Lower lobe of right lung (tissue), 2 donors: ENCODE measurements at places on chromosomes 2 and 18. TPM values are rescaled to one million over a fixed set of nuclear protein-coding genes. Genes with fewer than 3 reads are reported as not detected.
A peak's percentile ranks its signal among the peaks of the same experiment; 100 is the strongest.

The TNP1 gene
- total RNA-seq = not detected

The KRTCAP3 gene
- 18.8 TPM for total RNA-seq

The RTP5 gene
- not detected for total RNA-seq

The RIT2 gene
- not detected for total RNA-seq

The LYPD6B gene
- total RNA-seq = 2.0 TPM

The C1QL2 gene
- not detected for total RNA-seq

The IL36RN gene
- not detected for total RNA-seq

The LDLRAD4 gene
- 24.6 TPM for total RNA-seq

DNA sequence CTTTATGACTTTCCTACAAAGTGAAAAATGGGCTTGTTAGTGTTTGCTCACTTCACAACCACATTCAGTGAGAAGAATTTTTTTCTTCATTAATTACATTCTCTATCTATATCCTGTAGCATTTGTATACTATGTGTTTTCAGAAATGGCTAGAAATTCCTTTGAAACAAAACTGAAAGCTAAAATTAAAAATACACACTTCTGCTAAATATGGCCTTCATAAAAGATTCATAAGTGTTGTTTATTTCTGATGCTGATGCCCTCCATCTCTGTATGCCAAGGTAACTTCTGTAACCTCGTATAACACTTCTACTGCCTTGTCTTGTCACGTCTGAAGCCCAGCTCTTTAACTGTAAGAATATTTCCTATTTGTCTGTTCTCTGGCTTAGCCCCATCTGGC is 59.8 kb downstream of the PMAIP1 start:
- no peak for DNase-seq

- DNase-seq = peak; percentile 6
Measured at GRCh38 chr2:10345126-10345525, 42.4 kb downstream of the HPCAL1 start.

- DNase-seq = no peak
Measured at GRCh38 chr2:69311024-69311416, 76.0 kb downstream of the GFPT1 start.

GRCh38 chr2:198053148-198053547 is 248.8 kb downstream of the PLCL1 start:
- DNase-seq = no peak

GRCh38 chr2:40872580-40872979 is 420.7 kb upstream of the SLC8A1 start:
- DNase-seq = no peak

GRCh38 chr18:51171223-51171622 is 26.3 kb downstream of the MEX3C start:
- DNase-seq = no peak

DNA sequence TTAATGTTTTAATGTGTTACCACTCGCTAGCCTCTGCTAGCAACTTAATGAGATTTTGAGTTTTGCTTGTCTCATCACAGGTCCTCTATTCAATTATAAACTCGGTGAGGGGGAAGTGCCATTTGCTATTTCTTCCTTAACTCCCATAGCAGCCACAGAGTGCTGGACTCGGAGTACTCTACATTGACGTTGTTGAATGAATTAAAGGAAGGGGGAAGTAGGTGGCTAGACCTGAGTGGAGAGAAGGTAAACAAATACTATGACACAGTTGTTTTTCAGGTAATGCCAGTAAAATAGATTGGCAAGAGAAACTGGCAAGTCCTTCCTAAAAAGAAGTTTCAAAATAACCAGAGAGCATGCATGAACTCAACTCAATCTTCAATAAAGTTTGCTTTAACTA is 339.3 kb downstream of the HRH4 start:
- no peak for DNase-seq

DNA sequence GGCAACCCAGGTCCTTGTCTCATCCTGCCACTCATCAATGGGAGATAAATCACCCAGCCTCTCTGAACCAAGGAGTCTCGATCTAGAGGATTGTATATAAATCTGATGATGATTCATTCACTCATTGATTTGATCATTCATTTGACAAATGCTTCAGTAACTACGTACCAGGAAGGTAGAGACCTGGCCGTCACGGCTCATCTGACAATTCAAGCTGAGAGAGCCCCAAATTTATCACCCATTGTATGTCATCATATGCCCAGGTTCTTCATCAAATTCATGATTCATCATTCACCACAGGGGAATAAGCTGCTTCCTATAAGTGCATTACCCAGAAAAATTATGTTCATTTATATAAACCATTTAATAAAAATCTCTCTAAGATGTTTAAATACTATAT is 116.9 kb downstream of the FAM161A start:
- DNase-seq = no peak

- DNase-seq = no peak
Measured at GRCh38 chr2:199589306-199589705, 131.6 kb upstream of the SATB2 start.

- DNase-seq = no peak
Measured at GRCh38 chr2:74982577-74982976, 24.1 kb downstream of the POLE4 start.

DNA sequence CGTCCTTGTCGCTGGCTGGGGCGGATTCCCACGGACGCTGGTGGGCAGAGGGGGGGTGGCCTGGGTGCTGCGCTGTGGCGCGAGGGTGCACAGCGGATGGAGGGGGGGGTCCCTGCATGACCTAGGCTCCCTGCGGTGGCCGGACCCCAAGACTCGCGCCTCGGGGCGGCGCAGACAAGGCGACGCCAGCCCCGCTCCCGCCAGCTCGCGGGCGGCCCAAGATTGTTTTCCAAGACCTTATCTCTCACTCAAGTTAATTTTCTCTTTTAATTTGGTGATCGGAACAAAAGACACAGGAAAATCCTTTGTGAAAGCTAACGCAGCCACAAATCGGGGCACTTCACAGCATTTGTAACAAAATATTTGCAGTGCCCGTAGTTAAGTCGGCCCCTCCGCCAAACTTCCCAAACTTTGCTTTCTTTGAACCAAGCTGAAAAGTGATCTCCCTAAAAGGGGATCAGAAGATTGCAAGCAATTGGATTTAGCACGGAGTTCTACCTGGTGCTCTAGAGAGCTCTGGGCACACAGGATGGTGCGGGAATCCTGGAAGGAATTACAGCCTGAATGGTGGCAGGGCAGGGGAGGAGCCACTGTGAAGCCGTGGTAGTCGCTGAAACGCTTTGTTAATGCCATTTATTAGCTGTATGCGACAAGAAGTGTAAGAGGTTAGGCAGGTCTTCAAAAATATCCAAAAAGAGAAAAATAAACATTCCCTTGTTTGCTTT is 4.8 kb upstream of the ID2 start:
- DNase-seq = peak; percentile 56

- no peak for DNase-seq
Measured at GRCh38 chr18:59550174-59550516, 147.1 kb downstream of the CCBE1 start.

DNA sequence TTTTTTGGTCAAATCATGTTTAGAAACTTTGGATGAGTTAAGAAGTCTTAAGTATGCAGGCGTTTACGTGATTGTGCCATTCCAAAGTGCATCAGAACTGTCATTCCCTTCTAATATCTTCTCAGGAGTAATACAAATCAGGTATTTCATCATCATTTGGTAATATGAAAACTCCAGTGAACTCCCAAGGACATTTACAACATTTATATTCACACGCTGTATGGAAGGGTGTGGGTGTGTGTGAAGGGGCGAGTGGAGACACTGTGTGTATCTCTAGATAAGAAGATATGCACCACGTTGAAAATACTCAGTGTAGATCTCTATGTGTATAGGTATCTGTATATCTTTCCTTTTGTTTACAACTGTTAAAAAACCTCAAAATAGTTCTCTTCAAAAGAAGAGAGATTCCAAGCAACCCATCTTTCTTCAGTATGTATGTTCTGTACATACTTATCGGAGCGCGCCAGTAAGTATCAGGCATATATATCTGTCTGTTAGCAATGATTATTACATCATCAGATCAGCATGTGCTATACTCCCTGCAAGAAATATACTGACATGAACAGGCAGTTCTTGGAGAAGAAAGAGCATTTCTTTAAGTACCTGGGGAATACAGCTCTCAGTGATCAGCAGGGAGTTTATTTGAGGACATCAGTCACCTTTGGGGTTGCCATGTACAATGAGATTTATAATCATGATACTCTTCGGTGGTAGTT is 29.3 kb downstream of the COX7A2L start:
- DNase-seq = no peak

DNA sequence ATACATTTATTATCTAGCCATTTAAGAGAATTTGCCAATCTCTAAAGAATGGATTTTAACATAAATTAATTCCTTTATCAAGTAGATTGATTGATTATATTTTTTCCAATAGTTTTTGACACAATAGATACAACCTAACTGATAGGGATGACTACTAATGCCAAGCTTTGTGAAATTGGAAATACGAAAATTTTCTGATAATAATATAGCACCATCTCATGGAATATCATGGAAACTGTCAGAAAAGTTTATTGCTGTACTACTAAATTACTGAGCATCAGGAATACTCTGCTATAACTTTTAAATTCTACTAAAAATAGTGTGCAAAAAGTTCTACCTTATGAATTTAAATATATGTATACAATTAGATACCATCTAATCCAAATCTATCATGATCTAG is 101.8 kb upstream of the MAP2 start:
- no peak for DNase-seq

DNA sequence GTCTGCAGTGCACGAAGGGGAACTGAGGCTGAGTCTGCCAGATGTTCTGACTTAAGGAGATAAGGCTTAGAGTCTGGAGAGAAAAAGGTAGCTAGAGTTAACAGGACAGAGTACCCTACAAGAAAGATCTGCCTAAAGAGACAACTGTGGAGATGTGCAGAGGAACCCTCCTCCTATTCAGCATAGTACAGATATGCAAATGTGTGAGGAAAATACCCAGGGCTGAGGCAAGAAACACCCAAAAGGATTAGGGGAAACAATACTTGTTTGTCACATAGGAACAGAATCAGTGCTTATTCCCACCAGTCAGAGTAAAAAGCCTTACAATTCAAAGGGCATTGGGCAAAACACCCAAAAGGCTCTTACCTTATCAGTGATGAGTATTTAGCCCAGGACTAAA is 67.8 kb downstream of the SS18 start:
- DNase-seq = no peak

DNA sequence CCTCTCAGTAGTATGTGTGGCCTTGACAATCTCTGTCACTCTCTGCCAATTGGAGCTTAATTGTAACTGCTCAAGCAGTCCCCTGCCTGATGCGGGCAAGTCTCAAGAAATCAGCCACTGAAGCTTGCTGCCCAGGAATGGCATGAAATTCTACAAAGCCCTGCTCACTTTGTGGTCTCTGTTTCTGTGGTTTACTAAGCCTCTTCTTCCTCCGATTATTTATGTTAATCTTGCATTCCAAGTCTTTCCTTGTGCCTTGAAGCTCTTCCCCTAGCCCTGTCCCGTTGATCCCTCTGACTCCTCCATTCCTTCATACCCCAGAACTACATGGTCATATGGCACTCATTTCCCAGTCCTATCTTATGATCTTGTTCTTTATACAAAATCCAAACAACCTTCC is 489.3 kb upstream of the CHST9 start:
- DNase-seq = no peak

GRCh38 chr2:44642123-44642857 is 280.5 kb downstream of the CAMKMT start:
- DNase-seq = no peak

DNA sequence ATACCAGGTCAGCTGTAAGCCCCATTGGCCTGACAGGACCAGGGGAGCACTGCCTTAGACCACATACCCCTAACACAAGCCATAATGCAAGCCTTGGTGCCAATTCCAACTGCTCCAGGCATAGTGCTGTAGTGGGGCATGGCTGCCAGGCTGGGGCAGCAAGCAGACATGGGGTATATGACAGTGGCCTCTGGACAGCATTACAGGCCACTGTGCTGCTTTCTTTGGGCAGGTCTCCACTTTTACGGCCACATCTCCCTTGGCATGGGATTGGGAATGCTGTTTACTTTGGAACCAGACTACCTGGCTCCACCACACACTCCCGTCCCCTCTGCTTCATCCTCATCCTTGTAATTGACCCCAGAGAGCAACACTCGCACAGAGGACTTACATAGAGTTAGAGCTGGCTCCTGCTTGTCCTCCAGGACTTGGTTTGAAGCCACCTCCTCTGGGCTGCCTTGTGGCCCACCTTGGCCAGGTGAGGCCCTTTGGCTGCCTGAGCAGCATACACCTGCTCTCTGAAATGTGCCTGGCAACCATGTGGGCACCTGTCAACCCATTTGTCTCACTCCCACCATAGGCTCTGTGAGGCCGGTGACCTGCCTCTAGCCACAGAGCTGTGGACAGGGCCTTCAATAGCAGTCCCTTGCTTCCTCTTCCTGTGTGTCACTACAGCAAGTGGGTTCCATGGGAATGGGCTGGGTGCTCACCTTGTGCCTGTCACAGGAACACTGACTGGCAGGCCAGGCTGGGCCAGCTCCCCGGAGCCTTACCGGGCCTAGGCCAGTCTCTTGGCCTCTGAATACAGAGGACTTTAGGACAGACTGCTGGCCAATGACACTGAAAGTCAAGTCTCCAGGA is 262.6 kb upstream of the HS6ST1 start:
- DNase-seq = no peak

DNA sequence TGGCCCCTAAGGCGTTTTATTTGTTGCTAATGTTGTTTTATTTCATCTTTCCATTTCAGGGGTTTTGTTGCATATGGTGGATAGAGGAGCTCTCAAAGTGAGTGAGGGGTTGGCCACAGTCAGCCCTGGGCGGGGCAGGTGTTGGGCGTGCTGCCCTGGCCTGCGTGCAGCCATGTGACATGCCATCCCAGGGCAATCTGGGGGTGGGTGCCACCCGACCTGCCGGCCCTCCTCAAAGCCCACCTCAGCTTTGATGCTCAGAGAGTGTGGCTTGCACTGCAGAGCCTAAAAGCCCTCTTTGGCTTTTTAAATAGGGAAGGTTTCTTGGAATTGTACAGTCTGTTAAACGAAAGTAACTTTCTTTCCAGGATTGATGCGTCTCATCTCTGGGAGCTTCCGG is 18.4 kb downstream of the TSHZ1 start:
- DNase-seq = no peak

GRCh38 chr2:191894681-191895147 is 47.8 kb upstream of the CAVIN2 start:
- DNase-seq = no peak

DNA sequence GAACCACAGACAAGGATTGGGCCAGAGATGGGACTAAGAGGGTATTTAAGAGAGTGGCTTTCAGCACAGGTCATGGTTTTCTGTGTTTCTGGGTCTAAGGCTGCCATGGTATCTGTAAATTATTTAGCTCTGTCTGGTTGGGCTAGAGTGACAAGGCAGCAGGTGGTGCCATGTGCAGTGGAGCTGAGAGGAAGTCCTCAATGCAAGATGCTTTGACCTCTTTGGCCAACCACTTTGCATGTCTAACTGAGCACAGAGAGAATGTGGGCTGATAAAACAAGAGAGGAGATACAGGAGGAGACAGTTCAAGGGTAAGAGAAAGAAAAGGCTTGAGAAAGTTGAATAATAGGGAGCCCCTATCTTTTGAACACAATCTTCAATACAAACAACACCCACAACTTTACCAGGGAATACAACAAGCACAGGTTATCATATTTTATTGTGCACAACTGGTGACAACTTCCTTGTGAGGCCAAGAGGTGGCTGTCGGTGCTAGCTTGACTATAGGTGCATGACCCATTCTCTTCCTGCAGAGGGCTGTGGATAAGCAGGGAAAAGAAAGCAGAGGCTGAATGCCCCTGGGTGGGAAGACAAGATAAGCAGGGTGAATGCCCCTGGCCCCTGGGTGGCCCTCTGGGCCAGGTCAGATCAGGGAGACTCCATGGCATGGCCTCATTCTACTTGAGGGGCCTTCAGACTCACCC is 12.3 kb downstream of the FLACC1 start:
- no peak for DNase-seq
